AG09309 (cell line): ENCODE measurements at places on chromosomes 5 and 9.
A peak's percentile ranks its signal among the peaks of the same experiment; 100 is the strongest.

DNA sequence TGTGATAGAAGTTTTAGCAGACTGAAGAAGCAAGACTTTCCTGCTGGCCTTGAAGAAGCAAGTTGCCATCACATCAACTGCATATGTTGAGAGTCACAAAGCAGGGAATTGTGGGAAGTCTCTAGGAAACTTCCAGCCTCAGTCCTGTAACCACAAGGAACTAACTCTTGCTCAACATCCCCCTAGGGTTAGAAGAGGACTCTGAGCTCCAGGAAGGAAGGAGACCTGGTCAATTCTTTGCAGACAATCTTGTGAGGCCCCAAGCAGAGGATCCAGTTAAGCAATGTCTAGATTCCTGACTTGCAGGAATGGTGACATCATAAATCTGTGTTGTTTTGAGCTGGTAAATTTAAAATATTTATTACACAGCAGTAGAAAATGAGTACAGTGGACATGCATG lies 18.6 kb upstream of the ZNF366 start:
- peak; percentile 89 for DNase-seq

DNA sequence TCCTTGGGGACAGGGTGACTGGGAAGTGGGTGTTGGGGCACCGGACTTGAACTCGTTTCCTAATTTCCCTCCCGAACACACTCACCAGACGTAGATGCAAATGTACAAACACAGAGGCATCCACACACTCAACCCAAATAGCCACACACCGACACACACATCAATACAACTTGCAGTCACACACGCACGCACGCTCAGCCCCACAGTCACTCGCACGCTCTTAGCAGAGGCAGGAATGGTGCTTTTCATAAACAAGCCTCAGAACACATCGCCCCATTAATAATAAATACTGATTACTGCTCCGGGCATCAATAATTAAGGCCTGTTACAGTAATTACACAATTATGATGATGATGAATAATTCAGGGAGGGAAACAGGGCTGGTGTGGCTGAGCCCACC lies 5.7 kb downstream of the BARHL1 start:
- DNase-seq, result no peak

DNA sequence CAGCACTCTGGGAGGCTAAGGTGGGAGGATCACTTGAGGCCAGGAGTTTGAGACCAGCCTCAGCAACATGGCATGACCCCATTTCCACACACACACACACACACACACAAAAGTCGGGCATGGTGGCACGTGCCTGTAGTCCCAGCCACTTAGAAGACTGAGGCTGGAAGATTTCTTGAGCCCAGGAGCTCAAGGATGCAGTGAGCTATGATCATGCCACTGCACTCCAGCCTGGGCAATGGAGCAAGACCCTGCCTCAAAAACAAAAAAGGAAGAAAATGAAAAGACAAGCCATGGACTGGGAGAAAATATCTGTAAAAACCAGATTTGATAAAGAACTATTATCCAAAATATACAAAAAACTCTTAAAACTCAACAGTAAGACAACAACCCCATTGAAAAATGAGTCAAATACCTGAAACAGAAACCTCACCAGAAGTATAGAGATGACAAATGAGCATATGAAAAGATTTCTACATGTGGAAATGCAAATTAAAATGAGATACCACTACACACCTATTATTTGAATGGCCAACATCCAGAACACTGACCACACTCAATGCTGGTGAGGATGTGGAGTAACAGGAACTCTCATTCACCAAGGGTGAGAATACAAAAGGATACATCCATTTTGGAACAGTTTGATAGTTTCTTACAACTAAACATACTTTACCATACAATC lies 24.7 kb downstream of the DNAJA1 start:
- DNase-seq, result no peak

GRCh38 chr9:131080589-131080988 lies 15.7 kb upstream of the AIF1L start:
- no peak for DNase-seq

DNA sequence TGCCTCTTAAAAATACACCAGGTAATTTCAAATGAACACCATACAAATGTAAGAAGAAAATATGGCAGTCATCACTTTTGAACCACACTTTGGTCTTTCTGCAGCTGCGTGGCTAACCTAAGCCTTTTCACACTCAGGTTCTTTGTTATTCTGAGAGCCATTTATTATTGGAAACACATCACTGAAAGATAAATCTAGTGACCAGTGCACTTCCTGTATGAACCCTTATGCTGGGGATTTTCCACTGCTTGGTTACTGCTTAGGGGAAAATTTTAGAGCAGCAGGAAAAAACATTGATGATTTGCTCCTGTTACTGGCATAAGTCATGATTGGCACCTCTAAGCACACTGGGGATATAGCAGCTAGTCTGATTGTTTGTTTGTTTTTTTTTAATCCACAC lies 58.6 kb upstream of the RANBP3L start:
- no peak for DNase-seq

- DNase-seq, result no peak
Observed at GRCh38 chr9:6656614-6657300, 11.2 kb upstream of the GLDC start.

- no peak for DNase-seq
Observed at GRCh38 chr9:98964911-98965336, 21.2 kb downstream of the COL15A1 start.

DNA sequence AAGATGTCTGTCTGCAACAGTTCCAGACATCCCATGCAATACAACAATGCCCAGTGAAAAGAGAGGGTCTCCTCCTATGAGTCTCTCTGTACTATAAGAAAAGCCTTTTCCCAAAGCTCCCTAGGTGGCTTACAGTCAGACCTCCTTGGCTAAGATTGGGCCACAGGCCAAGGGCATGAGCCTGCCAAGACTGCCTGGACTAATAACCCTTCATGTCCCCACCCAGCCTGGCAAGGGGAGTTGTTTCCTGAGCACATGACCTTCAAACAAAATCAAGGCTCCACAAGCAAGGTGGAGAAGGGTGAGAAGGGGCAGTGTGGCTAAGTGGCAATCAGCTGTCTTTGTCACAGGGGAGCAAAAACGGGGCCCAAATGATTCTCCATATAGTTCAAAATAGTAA lies 75.6 kb upstream of the ZSWIM6 start:
- DNase-seq, result no peak

- DNase-seq, result no peak
Observed at GRCh38 chr9:32581512-32582143, 8.7 kb upstream of the NDUFB6 start.

- DNase-seq, result no peak
Observed at GRCh38 chr5:75034137-75034739, 18.1 kb downstream of the GCNT4 start.

GRCh38 chr9:17832812-17833211 lies 253.9 kb downstream of the SH3GL2 start:
- DNase-seq, result no peak

- peak; percentile 27 for DNase-seq
Observed at GRCh38 chr5:91118796-91119195, 264.3 kb downstream of the ARRDC3 start.

DNA sequence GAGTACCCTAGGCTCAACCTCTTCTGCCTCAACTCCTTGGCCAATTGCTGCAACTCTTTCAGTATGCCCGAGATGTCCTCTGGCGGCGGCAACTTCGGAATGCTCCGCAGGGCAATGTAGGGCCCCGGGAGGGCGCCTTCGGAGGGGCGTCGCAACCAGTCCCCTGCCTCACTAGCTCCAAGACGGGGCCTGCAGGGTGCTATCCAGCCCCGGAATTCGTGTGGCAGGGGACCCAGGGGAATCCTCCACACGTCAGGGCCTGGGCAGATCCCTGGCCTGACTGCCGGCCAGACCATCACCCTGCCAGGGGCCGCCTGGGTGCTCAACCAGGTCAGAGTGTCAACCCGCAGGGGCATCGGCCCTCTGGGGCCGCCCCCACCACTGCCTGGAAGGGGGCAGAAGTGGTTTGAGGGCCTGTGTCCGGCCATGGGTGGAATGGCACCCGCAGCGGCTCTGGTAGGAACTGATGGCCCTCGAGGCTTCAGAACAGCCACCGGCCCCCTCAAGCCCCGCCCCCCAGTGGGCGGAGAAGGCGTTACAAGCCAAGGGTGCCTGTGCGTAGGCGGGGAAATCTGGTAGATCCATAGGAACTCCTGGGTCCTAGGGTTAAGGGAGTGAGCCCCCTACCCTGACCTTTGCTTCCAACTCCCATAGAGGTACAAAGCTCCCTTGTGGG lies at the start of gene POU5F2:
POU5F2 (minus strand) TSS at position 465 of the 676 bp plus-strand sequence; CDS start at position 428, 37 bp downstream.
- no peak for DNase-seq

GRCh38 chr9:84898188-84898587 lies 228.7 kb downstream of the NTRK2 start:
- no peak for DNase-seq

DNA sequence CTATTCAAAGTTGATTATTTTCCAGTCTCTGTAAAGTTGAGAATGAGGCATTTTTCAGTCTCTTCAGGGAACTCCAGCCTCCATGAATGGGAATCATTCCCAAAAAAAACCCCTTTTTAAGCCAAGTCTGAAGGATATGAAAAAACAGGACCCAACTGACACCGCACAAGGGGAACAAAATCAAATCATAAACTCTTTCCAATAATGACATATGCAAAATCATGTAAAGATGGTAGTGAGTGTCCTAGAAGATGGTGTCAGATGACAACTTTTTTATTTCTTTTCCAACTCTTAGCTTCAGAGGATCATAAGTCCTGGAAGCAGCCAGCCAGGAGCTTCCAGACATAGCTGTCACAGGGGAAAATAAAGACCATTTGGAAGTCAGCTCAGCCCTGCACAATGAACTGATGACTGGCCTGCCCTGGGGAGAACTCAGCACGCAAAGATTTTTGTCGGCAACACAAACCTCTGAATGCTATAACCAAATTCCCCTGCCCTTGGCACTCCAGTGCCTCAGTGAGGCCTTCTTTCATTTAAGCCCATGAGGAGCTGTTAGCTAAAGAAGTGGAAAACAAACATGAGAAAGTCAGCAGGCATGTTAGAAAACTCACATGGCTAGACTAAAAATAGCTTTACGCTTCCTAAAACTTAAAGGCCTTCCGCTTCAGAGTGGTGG lies 85.4 kb downstream of the SLC1A3 start:
- DNase-seq, result no peak

- DNase-seq, result peak; percentile 77
Observed at GRCh38 chr9:35905912-35906679, at the start of gene HRCT1. Gene HRCT1, plus strand, starts transcription at chr9:35906202. Its CDS starts 86 bp downstream, at chr9:35906288.
